ENCODE measurements at places on chromosomes 11 and 22. TPM values are rescaled to one million over a fixed set of nuclear protein-coding genes. Genes with fewer than 3 reads are reported as not detected.

MMP27 gene
- not detected for total RNA-seq

BACE1 gene
- total RNA-seq = 20.7 TPM

SFI1 gene
- total RNA-seq = 41.7 TPM

HORMAD2 gene
- not detected for total RNA-seq

OR52A1 gene
- total RNA-seq = not detected

DNAJB7 gene
- total RNA-seq = not detected

MYO18B gene
- 0.17 TPM for total RNA-seq

UPK3A gene
- not detected for total RNA-seq

TMEM45B gene
- total RNA-seq = 0.17 TPM

HOATZ gene
- total RNA-seq = not detected

POGLUT3 gene
- total RNA-seq = 1.3 TPM

CSF2RB gene
- total RNA-seq = not detected

C22orf31 gene
- total RNA-seq = not detected

LRRC4C gene
- 2.7 TPM for total RNA-seq

APOL1 gene
- 1.2 TPM for total RNA-seq

OR8A1 gene
- not detected for total RNA-seq

KRTAP5-11 gene
- not detected for total RNA-seq

IL17REL gene
- not detected for total RNA-seq

GNAZ gene
- total RNA-seq = 12.0 TPM

SCN3B gene
- total RNA-seq = 1.2 TPM

RIMBP3B gene
- total RNA-seq = not detected

ARHGAP42 gene
- 17.0 TPM for total RNA-seq

NTM gene
- 105 TPM for total RNA-seq

TEX54 gene
- not detected for total RNA-seq

NLRP10 gene
- total RNA-seq = 9.2 TPM

FTH1 gene
- 4,396 TPM for total RNA-seq

PGA4 gene
- not detected for total RNA-seq

MFRP gene
- not detected for total RNA-seq

NCR3LG1 gene
- total RNA-seq = 8.7 TPM

CCDC87 gene
- 0.31 TPM for total RNA-seq

SIAE gene
- total RNA-seq = 13.7 TPM

A4GALT gene
- total RNA-seq = 1.4 TPM

VSTM5 gene
- not detected for total RNA-seq

NXPE4 gene
- not detected for total RNA-seq

PHOX2A gene
- not detected for total RNA-seq

KRTAP5-2 gene
- total RNA-seq = not detected

COPB1 gene
- total RNA-seq = 119 TPM

TRPC6 gene
- 0.13 TPM for total RNA-seq

CD81 gene
- 302 TPM for total RNA-seq

ZFTA gene
- 4.7 TPM for total RNA-seq

LIF gene
- 31.2 TPM for total RNA-seq

MUC5AC gene
- total RNA-seq = not detected

SCGB1A1 gene
- total RNA-seq = not detected

MMP13 gene
- total RNA-seq = not detected

HINFP gene
- total RNA-seq = 26.8 TPM
